ENCODE measurements at places on chromosomes 13 and 19. TPM values are rescaled to one million over a fixed set of nuclear protein-coding genes. Genes with fewer than 3 reads are reported as not detected.
A peak's percentile ranks its signal among the peaks of the same experiment; 100 is the strongest.

Gene SIAH3
- total RNA-seq: not detected

GRCh38 chr13:46679369-46680120 lies 117.4 kb downstream of the ESD start:
- peak overlapping the region; percentile 91 for H3K27ac ChIP-seq
- H3K4me1 ChIP-seq: peaks cover 10% of the 10 kb centered on the region
- H3K36me3 ChIP-seq: no peaks in the 10 kb centered on the region
- no peaks in the 10 kb centered on the region for H3K27me3 ChIP-seq

GRCh38 chr19:52670046-52670445 lies 31.9 kb upstream of the ZNF83 start:
- H3K4me1 ChIP-seq: no peaks in the 10 kb centered on the region
- DNase-seq: no peak
- H3K4me3 ChIP-seq: no peak overlapping the region
- no peak overlapping the region for H3K27ac ChIP-seq

- no peak within 1 kb of the TSS for H3K4me3 ChIP-seq
- H3K4me1 ChIP-seq: no peaks in the 10 kb centered on the region
- H3K27ac ChIP-seq: no peak within 1 kb of the TSS
- H3K27me3 ChIP-seq: peaks cover 21% of the 10 kb centered on the region
Observed at GRCh38 chr19:2308114-2308556, at the start of gene LINGO3. TSS of gene LINGO3 (minus strand) at chr19:2308154. CDS start at chr19:2291776, 16,378 bp downstream.

DNA sequence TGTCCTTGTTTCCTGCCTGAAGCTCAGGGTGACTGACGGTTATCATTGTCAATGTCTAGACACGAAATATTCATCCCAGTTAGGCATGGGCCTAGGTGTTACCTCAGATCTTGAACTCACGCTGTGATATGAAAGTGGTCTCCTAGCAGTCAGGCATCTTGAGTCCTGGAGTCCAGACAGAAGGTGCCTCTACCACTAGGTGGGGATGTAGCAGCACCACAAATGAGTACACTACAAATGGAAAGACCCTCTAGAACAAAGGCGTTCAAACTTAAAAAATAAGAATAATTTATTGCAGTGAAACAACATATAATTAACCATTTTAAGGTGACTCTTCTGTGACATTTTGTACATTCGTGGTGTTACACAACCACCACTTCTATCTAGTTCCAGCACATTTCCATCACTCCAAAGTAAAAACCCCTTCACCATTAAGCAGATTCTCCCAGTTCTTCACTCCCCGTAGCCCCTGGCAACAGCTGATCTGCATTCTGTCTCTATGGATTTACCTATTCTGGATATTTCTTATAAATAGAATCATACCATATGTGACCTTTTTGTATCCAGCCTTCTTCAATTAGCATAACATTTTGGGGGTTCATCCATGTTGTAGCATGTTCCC lies 11.9 kb upstream of the FRY start:
- no peaks in the 10 kb centered on the region for H3K36me3 ChIP-seq
- H3K27ac ChIP-seq: no peak overlapping the region
- H3K4me3 ChIP-seq: no peak overlapping the region
- no peaks in the 10 kb centered on the region for H3K27me3 ChIP-seq
- peaks cover 3% of the 10 kb centered on the region for H3K4me1 ChIP-seq
- peak; percentile 86 for DNase-seq

- no peaks in the 10 kb centered on the region for H3K4me1 ChIP-seq
- H3K27ac ChIP-seq: no peak overlapping the region
- H3K4me3 ChIP-seq: no peak overlapping the region
- peak; percentile 74 for DNase-seq
Observed at GRCh38 chr13:94198681-94199080, 280.8 kb downstream of the DCT start.

- no peak overlapping the region for H3K4me3 ChIP-seq
- no peaks in the 10 kb centered on the region for H3K36me3 ChIP-seq
Observed at GRCh38 chr19:40088299-40089047, 2.3 kb downstream of the ZNF780A start.

GRCh38 chr19:19575411-19575810 lies 37.3 kb downstream of the CILP2 start:
- no peak overlapping the region for H3K27ac ChIP-seq
- no peak for DNase-seq
- no peaks in the 10 kb centered on the region for H3K4me1 ChIP-seq

Gene SMIM44
- not detected for total RNA-seq

GRCh38 chr13:110714797-110715394 lies 1.4 kb downstream of the ING1 start:
- DNase-seq: peak; percentile 44
- no peaks in the 10 kb centered on the region for H3K27me3 ChIP-seq
- H3K4me1 ChIP-seq: peaks cover 3% of the 10 kb centered on the region
